Right forelimb (tissue), 1 donor: ENCODE measurements at places on chromosomes 5 and 9.

DNA sequence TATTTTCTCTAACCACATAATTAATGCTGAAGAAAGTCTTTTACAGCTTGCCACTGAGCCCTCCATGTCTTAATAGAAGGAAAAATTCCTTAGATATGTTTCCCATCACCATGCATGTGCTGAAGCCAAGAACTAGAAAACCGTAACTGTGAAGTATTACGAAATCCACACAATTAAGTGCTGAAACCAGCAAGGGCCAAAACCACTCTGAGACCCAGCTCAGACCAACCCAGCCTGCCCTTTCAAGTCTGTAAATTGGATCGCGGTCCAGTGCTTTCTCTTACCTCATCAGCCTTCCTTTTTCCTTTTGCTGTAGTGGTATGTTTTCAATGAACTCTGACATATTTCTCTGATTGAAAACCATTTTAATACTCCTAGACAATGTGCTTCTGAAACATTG lies 26.3 kb downstream of the SEMA5A start:
- DNase-seq, result no peak

- DNase-seq, result no peak
These were observed 30.4 kb downstream of the MTREX start for GRCh38 chr5:55338092-55338613.

GRCh38 chr9:129665814-129666520 lies 520 bp downstream of the PRRX2 start:
- no peak for DNase-seq

GRCh38 chr5:83433891-83434290 lies 37.7 kb upstream of the VCAN start:
- no peak for DNase-seq

DNA sequence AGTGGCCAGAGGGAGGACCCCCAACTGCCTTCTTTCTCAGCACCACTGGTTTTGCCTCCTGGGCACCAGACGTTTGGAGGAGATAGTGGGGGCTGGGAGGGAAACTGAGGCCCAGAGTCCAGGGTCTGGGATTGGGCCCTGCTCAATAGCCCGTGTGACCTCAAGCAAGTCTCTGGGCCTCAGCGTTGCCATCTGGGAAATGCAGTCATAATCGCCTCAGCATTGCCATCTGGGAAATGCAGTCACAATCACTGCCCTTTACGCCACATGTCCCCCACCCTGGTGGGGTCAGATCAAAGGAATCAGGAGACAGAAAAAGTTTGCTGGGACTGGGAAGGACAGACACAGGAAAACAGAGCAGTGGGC lies 1.6 kb downstream of the SH2D3C start:
- no peak for DNase-seq

- no peak for DNase-seq
These were observed 58.6 kb downstream of the TMC1 start for GRCh38 chr9:72579880-72580550.

- no peak for DNase-seq
These were observed 55.6 kb downstream of the RXRA start for GRCh38 chr9:134381671-134382516.

GRCh38 chr9:102922526-102922925 lies 72.6 kb upstream of the CYLC2 start:
- DNase-seq, result no peak

DNA sequence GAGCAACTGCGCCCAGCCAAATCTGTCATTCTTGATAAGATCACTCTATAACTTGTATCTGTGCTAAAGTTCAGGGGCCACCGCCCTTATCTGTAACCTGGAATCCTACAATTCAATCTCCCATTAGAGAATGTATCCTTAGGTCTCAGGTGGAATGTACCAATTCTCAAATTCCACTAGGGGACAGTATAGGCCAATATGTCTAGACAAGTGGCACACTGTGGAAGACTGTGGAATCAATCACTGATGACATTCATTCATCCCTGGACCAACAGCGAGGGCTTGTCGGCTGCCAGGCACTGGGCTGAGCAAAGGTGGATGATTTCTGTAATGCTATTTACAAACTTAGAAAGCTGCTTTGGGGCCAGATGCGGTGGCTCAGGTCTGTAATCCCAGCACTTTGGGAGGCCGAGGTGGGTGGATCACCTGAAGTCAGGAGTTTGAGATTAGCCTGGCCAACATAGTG lies 28.7 kb upstream of the MEGF9 start:
- DNase-seq, result no peak

- DNase-seq, result no peak
These were observed 51.3 kb downstream of the TGFBI start for GRCh38 chr5:136080113-136080482.

GRCh38 chr5:170363671-170364070 lies 25.5 kb downstream of the KCNMB1 start:
- no peak for DNase-seq
